Epithelial cell of umbilical artery (primary cell): ENCODE measurements at places on chromosomes 4 and X. TPM values are rescaled to one million over a fixed set of nuclear protein-coding genes. Genes with fewer than 3 reads are reported as not detected.

GBA3 gene
- total RNA-seq = not detected in 2 replicates

GAGE12G gene
- total RNA-seq = not detected in 2 replicates

FHL1 gene
- total RNA-seq = 15.3 and 28.0 TPM in 2 replicates

USP26 gene
- not detected in 2 replicates for total RNA-seq

RIPPLY1 gene
- not detected in 2 replicates for total RNA-seq
